ENCODE measurements at places on chromosomes 5 and 9. TPM values are rescaled to one million over a fixed set of nuclear protein-coding genes. Genes with fewer than 3 reads are reported as not detected.
A peak's percentile ranks its signal among the peaks of the same experiment; 100 is the strongest.

GRCh38 chr9:107137495-107138202 lies 145.4 kb upstream of the RAD23B start:
- no peak for DNase-seq

- no peak for DNase-seq
These were observed 12.4 kb downstream of the MRPS30 start for GRCh38 chr5:44821164-44821563.

GRCh38 chr5:141298376-141298775 lies 5.5 kb downstream of the SLC25A2 start:
- no peak for DNase-seq

DNA sequence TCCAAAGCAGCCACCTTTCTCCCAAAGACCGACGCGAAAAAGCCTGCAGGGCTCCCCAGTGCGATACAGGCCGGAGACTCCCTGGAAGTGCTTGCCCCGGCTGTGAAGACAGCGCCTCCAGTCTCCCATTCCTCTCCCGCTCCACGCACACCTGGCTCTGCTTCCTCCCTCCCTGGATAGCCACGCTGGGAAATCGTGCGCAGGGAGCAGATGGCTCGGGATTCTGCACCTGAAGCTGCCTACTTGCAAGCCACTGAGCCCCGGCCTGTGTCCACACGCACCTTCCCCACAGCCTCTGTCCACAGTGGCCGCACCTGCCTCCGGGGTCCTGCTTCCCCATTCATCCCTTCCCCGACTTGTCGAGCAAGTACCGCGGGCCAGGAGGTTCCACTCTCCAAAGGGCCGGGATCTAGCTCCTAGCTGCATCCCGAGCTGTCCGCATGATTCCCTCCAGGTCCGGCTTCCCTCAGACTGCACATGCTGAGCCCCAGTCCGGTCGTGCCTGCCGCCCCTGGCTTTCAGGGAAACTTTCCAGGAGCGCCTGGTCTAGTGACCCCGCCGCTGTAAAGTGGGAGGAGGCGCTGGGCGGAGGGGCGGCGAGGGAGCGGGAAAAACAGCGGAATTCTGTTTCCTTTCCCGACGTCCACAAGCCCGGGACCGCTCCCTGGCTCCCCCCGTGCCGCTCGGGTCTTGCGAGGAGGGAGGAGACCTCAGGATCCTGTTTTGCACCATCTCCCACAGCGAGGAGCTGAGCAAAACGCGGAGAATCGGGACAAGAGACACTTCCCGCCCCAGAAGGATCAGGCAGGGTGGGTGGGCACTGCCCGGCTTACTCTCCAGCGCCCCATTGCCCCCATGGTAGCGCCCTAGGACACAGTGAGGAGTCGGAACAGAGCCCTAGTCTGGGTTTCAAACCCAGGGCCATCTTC lies 2.0 kb downstream of the SEMA6A start:
- DNase-seq = peak; percentile 68

The SH3RF2 gene
- polyA plus RNA-seq = 7.7 TPM

The ARHGEF37 gene
- polyA plus RNA-seq = 4.6 TPM

The ZNF354C gene
- polyA plus RNA-seq = 15.9 TPM

The MBLAC2 gene
- 9.6 TPM for polyA plus RNA-seq

The CDHR2 gene
- 25.0 TPM for polyA plus RNA-seq

All from renal pelvis (tissue), 12 donors.